ENCODE measurements at places on chromosomes 11 and 22. TPM values are rescaled to one million over a fixed set of nuclear protein-coding genes. Genes with fewer than 3 reads are reported as not detected.

GRCh38 chr11:64260147-64260708 is 8.9 kb downstream of the PLCB3 start:
- DNase-seq: no peak

GRCh38 chr11:32563600-32563959 is 20.1 kb upstream of the EIF3M start:
- no peak for DNase-seq

DNA sequence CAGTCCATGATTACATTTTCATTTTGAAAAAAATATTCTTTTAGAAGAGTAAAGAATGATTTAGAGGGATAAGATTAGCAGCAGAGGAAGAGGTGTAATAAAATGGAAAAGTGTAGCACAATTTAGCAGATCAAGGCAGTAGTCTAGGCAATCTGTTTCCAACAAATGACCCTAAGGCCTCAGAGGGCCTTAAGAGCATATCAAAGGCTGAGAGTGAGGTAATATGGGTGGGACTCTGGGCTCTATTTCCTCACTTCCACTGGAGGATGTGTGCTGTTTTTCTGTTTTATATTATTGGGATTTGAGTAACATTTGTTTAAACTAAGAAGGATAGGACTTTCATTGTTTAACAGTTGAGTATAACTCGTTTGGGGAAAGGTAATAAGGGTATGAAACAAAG is 28.8 kb downstream of the CCDC81 start:
- DNase-seq: no peak

- DNase-seq: no peak
These were observed 7.5 kb downstream of the NARS2 start for GRCh38 chr11:78567209-78567608.

DNA sequence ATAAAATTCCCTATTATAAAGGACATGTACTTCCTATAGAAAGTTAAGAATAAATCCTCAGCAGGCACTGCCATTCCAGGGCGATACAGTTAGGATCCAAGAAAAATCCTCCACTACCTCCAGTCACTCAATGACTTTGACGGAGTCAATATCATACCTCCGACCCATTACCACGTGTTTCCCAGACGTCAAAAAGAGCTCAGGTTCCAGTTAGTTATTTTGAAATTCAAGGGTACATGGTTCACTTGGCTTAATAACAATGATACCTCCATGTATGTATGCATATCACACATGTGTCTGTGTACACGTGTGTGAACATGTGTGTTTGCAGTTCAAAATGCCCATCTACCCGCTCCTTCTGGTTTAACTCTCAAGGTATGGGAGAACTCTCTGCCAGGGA is 189.2 kb downstream of the SHANK2 start:
- DNase-seq: no peak

Gene MAPK12
- total RNA-seq: 11.4 TPM

DNA sequence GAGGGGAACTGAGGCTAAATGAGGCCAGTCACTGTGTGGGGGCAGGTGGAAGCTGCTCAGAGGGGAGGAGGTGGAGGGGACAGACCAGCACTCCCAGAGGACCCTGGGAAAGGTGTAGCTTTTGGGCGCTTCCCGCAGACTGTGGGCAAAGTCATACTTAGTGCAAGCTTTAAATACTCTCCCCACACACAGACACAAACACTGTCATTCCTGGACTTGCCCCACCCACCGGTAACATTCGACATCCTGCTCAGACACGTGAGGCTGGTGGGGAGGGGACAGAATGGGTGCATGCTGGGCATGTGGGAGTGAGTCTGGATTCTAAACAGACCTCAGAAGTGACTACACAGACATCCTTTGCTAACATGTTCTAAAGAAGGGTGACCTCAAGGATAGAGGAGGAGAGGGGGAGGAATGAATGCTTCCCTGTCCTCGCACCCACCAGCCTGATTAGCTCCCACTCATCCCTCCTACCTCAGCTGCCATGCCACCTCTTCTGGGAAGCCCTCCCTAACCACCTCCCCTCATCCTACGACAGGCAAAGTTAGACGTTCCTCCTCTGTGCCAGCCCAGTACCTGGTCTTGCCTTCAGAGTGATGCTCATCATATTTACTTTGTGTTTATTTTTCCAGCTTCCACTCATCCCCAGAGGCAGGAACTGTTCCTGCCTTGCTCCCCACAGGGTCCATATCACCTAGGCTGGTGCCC is 22.2 kb downstream of the TSKU start:
- DNase-seq: no peak

Gene TPBGL
- total RNA-seq: under 0.01 TPM

DNA sequence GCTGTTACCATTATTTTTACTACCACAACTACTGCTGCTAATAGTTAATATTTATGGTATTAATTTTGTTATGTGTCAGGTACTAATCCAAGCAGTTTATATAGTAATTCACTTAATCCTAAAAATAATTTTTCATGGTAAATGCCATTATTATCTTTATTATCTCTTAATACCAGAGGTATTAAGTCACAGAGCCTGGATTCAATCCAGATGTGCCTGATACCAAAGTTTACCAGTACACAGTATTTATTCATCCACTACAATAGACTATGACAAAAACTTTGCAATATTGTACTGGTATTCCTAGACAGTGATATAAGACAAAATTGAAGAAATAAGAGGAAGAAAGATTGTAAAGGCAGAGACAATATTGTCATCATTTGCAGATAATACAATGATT is 24.5 kb downstream of the MAP6 start:
- DNase-seq: no peak

Data from occipital lobe (tissue), 3 donors.